ENCODE measurements at places on chromosomes 7 and 10.

- DNase-seq: no peak
Observed at GRCh38 chr10:71736570-71736952, 17.0 kb upstream of the C10orf105 start.

GRCh38 chr10:75773813-75774782 lies 342.7 kb downstream of the LRMDA start:
- DNase-seq: no peak

GRCh38 chr7:15166620-15167019 lies 264.1 kb upstream of the DGKB start:
- no peak for DNase-seq

GRCh38 chr10:70376436-70377378 lies 5.7 kb downstream of the LRRC20 start:
- DNase-seq: no peak

GRCh38 chr7:129703751-129704150 lies 92.2 kb downstream of the NRF1 start:
- no peak for DNase-seq
